ENCODE measurements at places on chromosomes 3 and 15.

DNA sequence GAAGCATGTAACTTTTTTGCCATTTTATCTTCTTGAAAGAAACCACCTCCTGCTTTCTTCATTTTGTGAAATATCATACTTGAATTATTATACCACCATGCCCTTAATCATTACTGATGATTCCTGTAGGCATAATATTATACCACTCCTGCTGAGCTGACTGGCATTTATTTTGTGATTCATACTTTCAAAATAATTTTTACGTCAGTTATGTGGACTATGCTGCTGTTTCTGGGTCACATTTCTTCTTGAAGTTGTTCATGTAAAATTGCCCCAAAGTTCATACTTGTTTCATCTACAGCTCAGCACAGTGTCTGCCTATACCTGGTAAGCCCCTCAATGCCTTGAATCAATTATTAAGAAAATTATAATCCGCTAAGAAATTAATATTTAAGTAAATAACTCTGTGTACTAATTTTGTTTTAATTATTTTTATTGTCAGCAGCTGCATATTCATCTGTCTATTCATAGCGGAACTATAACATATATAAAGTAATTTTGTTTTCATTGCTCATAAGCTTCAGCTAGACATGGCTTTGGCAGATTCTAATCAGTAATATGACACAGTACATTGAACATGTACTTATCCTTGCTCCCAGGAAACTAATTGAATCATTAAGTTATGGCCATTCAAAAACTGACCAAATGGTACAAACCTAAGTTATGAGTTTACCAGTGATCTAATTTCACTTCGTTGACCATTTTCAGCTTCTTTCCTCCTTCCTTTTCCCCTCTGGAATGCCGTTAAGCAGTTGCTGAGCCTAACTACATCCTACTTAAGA is 160.0 kb downstream of the NAALADL2 start:
- no peak for DNase-seq

DNA sequence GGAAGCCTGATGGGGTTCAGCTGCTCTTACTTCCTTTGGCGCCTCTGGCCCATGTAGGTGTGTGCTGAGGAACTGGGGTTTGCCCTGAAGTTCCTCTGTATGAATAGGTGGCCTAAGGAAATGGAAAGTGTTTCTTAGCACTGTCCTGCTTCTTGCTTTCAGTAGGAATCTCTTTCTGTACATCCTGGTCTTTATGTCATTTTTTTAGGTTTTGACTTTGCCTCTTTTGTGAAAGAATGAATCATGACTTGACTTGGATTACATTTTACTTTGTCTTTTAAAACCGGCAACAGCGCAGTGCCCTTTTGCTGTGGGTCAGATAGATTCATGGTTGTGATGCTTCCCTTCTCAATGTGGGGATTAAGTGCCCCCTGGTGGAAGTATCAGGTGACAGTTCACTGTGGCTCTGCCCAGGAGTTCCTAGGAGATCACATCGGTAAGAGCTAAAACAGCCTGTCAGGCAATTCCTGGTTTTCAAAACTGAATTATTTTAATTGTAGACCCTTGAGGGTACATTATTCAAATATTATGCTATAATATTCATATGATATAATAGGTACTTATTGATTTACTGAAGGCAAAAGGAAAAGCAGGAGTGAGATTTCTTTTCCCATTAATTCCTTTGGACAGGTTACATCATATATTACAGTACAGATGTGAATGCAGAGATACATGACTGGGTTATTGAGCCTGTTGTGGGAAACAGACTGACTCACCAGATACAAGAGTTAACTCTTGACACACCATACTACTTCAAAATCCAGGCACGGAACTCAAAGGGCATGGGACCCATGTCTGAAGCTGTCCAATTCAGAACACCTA is 95.4 kb downstream of the HCN4 start:
- peak; percentile 31 for DNase-seq

DNA sequence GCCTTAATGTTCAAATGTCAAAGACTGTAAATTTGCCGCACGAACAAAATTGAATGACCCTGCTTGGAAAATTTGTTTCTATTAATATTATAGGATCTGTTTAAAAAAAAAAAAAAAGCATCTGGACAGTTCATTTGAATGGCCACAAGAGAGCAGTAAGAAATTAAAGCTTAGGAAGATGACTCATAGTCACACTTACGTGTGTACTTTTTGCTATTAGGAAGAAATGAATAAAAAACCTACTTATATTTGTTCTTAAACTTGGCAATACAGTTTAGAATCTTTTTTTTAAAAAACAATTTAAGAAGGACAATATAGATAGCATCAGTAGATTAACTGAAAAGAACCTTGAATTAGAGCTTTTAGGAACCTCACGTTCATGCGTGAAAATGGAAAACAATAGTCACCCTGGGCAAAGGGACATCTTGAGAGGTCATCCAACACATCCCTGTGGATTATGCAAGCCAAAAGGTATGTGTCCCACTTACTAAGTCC is 621.8 kb downstream of the MECOM start:
- DNase-seq: peak; percentile 50

DNA sequence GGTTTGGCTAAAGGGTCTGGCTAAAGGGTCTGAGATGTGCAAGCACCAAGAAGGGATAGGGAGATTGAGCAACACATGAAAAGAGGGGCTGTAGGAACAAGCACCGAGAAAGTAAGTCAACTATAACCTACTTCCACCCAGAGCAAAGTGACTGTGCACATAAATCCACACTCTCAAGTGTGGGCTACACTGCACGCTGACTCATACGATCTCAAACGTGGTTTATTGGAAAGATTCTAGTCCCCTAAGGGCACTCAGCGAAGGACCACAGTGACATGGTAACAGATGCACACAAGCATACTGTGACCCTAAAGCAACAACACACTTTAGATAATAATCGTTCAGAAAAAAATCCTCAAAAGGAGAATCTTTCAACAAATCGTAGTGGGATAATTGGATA is 48.0 kb downstream of the EHHADH start:
- no peak for DNase-seq

GRCh38 chr15:69342460-69343076 is 43.9 kb downstream of the PAQR5 start:
- DNase-seq: no peak
